Posterior vena cava (tissue), 2 donors: ENCODE measurements at places on chromosomes 11 and 22. TPM values are rescaled to one million over a fixed set of nuclear protein-coding genes. Genes with fewer than 3 reads are reported as not detected.

GRCh38 chr22:27003297-27003696, 345.9 kb downstream of the MIAT start:
- DNase-seq: no peak

DNA sequence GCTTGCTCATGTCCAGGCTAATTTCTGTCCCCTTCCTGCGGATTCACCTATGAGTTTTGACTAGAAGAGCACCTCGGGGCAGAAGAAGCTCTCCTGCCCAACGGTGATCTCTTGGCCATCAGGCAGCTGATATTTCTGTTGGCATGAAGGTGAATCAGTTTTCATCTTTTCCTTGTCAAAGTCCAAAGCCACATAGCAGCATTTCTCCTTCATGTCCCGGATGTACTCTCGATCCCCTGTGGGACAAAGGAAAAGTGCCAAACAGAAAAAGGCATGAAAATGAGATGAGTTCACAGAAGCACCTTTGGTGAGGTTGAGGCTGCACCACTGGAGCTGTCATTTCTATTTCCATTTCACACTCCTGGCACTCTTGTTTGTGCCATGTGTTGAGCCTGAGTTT, 56.8 kb downstream of the DHCR7 start:
- DNase-seq: no peak

DNA sequence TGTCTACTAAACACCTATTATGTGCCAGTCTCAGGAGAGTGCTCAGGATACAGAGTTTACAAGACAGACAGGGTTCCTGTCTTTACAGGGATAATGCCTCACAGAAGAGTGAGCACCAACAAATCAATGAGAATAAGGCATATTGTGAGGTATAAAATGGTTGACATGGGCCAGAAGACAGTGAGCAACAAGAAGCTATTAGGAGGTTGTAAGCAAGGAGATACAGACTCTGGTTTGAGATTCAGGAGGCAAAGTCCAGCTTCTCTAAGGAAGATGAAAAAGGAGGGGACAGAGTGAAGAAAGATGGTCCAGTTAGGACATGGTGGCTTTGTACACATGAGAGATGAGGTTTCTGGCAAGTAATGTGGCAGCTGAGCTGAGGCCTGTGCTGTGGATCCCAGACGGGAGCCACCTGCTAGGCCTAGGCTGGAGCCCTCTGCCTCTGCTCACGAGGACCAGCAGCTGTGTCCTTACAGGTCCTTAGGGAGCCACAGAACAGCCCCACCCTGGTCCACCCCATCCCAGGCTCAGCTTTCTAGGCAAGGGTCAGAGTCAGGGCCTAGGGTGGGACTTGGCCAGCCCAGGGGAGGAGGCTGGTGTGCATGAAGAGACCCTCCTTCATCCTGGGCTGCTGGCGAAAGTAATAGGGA, 110.5 kb downstream of the ZNF280B start:
- no peak for DNase-seq

DNA sequence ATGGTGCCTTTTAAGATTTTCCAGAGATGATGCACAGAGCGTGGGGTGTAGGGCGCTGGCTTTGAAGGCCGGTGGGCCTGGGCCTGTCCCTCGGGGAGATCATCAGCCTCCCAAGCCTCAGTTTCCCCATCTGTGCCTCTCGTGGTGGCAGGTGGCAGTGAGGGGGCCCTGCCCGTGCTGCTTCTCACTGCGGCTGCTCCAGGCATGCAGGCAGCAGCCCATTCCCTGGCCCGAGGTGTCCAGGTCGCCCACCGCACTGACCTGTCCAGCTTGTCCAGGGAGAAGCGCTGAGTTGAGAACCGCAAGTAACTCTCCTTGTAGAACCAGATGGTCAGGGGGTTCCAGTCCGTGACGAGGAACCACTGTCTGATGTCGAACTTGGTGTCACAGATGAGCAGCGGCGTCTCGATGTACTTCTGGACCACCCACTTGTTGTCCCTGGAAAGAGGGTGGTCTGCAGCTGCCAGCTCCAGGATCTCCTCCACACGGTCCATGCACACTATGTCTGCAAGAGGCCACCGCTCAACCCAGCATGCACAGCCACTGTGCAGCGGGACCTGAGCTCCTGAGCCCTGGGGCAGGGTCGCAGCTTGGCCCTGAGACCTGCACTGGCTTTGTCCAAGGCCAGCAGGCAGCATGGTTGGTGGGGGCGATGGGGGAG, 20.5 kb upstream of the IL17REL start:
- peak; percentile 67 for DNase-seq

DNA sequence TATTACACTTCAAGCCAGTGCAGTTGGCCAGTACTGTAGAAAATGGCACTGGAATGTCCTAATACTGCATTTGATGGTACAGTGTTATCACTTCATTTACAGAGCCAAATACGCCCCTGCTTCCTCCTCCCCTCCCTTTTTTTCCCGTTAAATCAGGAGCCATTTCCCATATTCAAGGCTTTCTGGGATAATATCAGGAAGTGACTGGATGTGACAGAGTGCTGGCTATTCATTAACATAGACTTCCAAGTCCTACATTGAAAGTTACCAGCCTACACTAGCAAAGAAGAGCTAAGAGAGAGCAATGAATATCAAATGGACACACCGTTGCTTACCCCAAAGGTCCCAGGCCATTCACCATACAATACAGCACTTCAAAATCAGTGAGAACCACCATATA, 32.1 kb upstream of the ABCC8 start:
- no peak for DNase-seq

DNA sequence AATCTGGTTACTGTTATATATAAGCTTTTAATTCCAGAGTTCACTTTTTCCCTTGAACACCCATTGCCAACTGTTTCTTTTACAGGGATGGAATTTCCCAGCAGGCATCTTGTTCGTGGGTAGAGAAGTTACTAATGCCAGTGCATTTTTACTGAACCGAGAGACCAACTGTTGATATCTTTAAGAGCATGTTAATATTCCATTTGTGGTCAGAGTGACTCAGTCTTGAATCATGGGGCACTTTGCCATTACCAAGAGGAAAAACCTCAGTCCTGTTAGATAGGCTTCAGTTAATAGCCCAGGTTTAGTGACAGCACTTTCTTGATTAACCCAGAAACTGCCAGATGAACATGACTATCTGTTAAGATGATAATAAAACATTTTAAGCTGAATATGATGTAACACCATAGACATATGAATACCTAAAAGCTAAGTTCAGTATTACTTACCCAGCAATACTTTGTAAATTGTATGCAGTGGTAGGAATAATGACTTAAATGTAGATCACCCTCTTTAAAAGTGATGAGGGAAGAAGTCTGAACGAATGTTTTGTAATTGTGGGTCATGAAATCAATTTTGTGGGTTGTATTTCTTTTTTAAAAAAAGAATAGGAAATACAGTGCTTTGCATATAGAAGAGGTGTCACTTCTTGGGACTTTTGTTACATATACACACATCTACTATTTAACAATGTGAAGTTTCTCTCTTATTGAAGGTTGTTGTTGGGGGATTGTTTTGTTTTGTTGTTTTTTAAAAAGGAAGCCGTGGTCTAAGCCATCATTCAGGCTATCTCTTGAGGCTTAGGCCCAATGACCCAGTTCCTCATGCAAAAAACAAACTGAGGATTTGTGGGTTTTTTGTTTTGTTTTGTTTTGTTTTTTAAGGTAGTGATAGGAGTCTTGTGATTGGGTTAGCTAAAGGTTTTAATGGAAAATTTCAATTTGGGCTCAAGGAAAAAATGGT, 79.2 kb upstream of the GRIK4 start:
- no peak for DNase-seq

DNA sequence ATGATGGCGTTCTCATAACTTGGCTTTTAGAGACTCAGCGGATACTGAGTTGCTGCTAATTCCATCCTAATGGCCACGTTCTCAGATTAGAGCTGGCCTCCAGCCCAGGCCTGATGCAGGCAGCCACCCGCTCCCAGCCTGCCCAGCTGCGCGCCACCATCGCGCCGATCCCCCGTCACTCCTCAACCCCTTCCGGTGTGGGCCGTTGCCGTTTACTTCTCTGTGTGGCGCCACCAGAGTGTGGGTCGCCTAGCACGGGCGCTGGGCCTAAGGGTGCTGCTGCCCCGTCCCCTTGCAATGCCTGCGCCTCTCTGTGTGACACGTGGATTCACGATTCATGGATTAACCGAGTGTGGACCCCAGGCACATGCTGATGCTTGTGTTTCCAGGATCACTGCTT, 1116.0 kb downstream of the BRD1 start:
- DNase-seq: peak; percentile 57

Gene DAGLA
- total RNA-seq: 2.4 TPM

Gene SUSD2
- 11.9 TPM for total RNA-seq

Gene E2F8
- total RNA-seq: not detected

Gene HBG1
- not detected for total RNA-seq
